HuH-7 (cell line): ENCODE measurements at places on chromosomes 5 and 9.

DNA sequence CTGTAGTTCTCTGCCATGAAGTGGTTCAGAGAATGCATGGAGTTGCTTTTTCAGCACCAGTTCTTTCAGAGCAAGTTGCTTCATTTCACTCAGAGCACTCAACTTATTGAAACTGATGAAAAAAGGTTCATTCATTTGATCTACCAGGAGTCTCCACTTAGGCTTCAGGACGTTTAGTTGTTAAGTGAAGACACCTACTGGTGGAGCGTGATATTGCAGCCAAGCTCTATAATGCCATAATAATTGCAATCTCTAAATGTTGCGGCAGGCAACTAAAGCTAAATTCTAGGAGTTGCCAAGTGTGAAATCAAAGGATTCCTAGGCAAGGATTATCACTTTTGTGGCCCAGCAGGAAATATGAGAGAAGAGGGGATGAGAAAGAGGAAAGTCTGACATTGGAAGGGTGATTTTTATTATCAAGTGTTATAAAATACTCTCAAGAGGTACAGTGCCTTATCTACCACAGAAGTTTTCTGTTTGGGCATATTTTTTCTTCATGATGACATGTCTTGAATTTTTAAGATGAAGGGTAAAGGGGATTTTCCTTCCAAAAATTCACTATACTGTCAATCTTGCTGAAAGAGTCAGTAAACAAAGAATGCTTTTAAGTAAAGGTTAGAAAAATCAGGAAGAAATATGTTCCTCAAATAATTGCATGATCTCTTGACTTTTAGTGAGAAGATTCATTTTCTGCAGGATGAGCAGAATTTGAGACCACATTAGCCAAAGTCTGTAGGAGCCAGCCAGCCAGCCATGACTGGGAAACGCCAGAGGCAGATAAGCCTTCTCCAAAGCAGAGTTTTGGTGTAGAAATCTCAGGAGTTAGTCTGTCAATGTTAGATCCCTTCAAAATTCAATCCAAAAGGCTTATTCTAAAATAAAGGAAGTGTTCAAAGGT lies 83.4 kb downstream of the SH3PXD2B start:
- DNase-seq, result no peak

GRCh38 chr9:76528642-76529190 lies 69.7 kb downstream of the GCNT1 start:
- no peak for DNase-seq

GRCh38 chr5:76580981-76581380 lies 42.2 kb downstream of the F2RL2 start:
- no peak for DNase-seq

GRCh38 chr5:173326501-173326960 lies 1.7 kb downstream of the STC2 start:
- DNase-seq, result no peak

GRCh38 chr5:6631441-6631840 lies 1.4 kb downstream of the NSUN2 start:
- DNase-seq, result no peak

- peak; percentile 63 for DNase-seq
Measured at GRCh38 chr5:55934115-55934613, 60.6 kb downstream of the IL6ST start.

GRCh38 chr5:146066968-146067367 lies 38.4 kb downstream of the PLAC8L1 start:
- DNase-seq, result no peak

GRCh38 chr5:44664711-44665100 lies 144.0 kb upstream of the MRPS30 start:
- no peak for DNase-seq

DNA sequence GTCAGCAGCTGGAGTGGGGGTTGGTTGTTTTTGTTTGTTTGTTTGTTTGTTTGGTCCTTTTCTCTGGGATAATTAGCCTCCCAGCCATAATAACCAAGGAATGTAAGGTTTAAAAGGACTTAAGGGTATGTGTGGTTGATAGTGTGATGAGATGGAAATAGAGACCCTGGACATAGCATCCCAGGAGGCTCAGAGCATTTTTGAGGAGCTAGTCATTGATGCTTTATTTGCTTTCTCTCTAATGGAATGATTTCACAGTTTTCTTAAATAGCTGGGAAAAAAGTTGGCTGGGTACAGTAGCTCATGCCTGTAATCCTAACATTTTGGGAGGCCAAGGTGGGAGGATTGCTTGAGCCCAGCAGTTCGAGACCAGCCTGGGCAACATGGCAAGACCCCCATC lies 45.1 kb downstream of the TTC1 start:
- no peak for DNase-seq

GRCh38 chr9:124671861-124672260 lies 99.2 kb downstream of the NR6A1 start:
- DNase-seq, result no peak

GRCh38 chr5:132480546-132480892 lies 10.1 kb downstream of the IRF1 start:
- DNase-seq, result no peak

GRCh38 chr5:139312075-139312474 lies 18.5 kb downstream of the MATR3 start:
- DNase-seq, result no peak

DNA sequence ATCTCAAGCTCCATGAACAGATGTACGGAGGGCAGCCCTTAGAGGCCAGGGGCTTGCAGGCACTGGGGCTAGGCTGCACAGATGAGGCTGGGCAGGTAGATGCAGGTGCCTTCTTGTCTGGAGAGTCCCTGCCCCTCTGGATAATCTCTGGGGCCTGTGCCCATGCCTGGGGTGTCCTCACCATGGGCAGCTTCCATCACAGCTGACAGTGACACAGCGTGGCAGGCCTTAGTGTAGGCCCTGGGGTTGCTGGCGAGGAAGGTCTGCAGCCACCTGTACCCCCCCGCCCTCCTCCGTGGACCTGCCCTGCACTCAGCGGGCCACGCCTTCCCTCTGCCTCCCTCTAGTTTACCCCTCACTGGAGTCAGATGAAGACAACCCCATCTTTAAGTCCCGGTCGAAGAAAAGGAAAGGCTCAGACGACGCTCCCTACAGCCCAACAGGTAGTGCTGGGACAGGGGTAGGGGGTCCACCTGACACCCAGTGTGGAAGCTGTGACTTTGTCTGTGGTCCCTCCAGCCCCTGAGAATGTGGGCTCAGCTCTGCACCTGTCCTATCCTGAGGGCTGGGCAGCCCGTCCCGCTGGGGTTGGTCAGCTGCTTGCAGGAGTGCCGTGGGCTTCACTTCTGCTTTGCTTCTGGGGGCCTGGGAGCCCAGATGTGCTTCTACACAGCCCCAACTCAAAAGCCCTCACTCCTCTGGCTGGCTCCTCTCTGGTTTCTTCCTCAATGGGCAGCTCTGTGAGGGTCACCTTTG lies 98.4 kb downstream of the PHF2 start:
- no peak for DNase-seq

GRCh38 chr5:127293373-127293772 lies 2.8 kb downstream of the MEGF10 start:
- no peak for DNase-seq

DNA sequence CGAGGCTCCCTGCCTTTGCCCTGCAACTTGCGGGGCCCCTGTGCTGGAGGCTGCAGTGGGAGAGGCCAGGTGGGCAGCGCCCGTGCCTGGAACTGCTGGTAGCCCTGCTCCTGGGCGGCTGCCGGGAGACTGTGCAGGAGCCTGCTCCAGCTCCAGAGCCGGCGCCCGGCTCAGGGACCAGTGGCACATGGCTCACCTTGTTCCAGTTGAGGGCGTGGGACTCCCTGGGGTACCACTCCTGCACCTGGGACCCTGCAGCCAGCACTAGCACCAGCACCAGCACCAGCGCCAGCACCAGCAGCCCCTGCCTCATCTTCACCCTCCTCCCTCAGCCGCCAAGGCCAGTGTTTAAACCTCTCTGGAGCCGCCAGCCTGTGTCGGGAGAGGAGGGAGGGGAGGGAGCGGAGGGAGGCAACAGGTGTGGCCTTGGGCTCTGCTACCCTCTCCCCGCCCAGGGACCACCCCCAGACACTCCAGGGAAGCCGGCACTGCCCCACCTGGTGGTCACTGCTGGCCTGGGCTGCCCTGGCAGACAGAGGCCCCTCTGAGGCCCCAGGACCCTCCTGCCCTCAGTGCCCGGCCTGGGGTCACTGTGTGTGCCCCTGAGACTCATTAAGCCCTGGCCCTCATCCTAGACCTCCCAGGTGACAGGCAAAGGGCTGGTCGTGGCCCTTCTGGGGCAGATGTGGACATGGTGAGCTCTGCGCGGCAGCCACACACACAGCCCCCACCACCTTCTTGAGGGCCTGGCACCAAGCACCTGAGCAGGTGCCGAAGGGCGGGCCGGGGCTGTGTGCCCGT lies at the start of gene LCN10:
TSS of gene LCN10 (minus strand) at position 350 of the 801 bp plus-strand sequence. CDS start at position 313, 37 bp downstream.
- DNase-seq, result peak; percentile 94

GRCh38 chr9:114002271-114002985 lies 75.7 kb downstream of the AMBP start:
- DNase-seq, result no peak

- DNase-seq, result no peak
Measured at GRCh38 chr5:83360573-83360972, 111.0 kb upstream of the VCAN start.

DNA sequence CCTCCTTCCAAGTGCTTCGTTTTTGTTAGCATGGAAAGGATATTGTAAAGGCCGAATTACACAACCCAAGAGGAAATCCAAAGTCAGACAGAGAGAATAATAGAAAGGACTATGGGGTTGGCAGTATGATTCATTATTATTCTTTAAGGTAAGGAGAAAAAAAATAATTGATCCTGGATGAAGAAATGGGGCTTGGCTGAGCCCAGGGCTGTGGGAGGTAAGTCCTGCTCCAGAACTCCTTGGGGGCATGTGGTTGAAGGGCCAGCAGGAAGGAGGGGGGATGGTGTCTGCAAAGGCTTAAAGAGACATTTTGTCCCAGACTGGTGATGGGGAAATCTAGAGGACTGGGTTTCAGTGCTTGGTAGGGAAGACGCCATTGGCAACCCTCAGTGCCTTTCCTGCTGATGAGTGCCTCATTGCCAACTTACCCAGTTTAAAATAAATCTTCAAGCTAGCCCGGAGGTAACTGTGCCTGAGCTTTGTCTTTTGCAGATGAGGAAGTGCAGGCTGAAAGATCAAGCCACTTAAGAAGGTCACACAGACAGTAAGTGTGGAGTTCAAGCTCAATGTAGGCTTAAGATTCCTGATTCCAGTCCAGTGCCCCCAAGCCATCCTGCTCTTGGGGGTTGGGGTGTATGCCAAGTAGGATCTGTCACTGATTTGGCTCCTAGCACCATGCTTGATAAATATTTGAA lies 30.2 kb downstream of the FOXI1 start:
- no peak for DNase-seq

DNA sequence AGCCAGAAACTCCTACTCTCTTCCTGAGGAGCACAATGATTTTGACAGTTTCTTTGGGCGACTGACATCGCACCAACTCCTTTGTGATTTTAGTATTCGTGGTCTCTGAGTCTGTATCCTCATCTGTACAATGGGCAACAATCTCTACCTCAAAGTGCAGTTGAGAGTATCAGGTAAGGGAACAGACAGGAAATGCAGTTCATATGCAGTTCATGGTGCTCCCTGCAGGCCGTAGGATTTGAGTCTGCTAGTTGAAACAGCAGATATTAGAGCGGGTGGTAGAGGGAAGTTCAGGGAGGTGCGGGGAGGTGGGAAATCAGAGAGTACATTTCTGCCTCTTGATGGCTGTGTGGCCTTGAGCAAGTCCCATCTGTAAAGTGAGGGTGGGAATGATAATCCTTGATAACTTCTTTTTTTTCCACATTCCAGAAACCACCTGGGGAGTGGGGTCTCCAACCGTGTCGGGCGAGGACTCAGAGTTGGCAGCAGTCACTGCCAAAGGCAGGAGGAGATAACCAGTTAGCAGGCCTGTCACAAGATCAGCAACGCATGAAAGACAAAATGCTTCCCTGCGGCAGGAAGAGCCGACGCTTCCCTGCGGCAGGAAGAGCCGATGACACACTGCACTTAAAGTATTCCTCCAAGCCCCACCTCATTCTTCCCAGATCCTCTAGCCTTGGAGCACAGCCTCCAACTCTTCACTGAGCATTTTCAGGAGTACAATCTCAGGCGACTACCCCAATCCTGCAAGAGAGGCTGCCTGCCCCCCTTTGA lies 6.0 kb upstream of the NEK6 start:
- no peak for DNase-seq

DNA sequence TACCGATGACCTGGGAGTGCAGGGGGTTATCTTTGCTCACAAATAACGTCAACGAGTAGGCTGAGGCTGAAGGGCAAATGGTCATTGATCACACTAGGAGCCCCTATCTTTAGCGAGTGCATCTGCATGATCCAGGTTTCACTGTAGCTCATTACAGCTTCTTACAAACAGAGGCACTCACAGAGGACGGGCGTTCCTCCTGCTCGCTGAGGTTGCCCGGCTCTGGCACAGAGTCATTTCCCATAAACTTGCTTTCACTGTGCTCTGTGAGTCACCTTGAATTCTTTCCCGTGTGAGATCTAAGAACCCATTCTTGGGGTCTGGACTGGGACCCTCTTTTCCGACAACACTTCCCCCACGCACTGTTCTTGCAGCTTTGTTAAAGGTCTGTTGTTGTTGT lies 1.9 kb upstream of the PAEP start:
- DNase-seq, result no peak

GRCh38 chr5:55286411-55286933 lies 21.0 kb downstream of the DHX29 start:
- no peak for DNase-seq

DNA sequence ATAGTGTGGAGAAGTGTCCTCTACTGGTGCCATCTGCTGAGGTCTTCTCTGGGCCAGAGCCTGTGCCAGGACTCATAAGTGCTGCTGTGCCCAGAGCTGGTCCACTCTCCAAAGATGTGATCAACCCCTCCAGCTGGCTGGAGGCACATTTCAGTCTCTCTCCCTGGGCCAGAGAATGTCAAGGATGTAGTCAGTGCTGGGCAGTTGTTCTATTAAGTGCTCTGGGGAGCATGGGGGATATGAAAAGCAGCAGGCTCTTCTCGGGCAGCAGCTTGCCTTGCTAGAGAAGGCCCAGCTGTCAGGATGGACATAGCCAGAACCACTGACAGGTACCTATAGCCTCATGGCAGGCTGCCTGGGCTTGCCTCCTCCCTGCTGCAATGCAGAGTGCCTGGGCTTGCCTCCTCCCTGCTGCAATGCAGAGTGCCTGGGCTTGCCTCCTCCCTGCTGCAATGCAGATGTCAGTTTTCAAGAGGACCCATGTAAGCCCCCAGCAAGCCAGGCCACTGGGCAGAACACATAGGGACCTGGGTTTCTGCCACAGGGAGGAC lies 157.2 kb upstream of the PANK3 start:
- DNase-seq, result no peak

GRCh38 chr5:112329419-112330090 lies 89.5 kb downstream of the EPB41L4A start:
- no peak for DNase-seq

GRCh38 chr5:86029308-86029707 lies 588.4 kb upstream of the COX7C start:
- DNase-seq, result no peak

DNA sequence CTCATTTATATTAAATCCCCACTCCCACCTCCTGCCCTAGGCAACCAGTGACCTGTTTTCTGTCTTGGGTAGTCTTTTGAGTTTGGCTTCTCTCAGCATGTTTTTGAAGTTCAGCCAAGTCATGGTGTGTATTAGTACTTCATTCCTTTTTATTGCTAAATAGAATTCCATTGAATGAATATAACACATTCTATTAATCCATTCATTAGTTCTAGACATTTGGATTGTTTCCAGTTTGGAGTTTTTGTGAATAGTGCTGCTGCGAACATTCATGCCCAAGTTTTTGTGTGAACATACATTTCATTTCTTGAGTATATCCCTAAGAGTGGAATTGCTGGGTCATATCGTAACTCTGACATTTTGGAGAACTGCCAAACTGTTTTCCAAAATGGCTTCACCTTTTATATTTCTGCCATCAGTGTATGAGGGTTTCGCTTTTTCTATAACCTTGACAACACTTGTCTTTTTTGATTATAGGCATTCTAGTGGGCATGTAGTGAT lies 2.7 kb downstream of the ZNF346 start:
- DNase-seq, result no peak
